Activated naive CD4-positive, alpha-beta T cell treated with anti-CD3 and anti-CD28 coated beads, Interleukin-2, amount 50 U/mL, for 16 hours (primary cell): ENCODE measurements at places on chromosomes 2 and 18.

DNA sequence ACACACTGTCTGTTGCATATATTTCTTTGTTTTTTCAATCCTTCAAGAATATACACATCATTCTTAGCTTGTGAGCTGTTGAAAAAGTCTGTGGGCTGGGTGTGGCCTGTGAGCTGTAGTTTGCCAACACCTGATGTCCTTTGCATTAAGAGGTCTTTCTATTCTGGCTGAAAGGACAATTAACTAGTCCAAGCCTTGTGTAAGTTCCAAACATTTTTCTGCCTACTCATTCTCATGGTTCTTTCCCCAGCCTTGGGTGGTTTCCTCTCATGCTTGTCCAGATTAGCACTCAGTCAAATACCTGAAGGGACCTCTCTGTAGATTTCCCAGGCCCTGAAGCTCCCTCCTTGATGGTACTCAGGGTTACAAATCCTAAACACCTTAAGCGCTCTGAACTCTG is 57.8 kb upstream of the NABP1 start:
- DNase-seq = no peak

DNA sequence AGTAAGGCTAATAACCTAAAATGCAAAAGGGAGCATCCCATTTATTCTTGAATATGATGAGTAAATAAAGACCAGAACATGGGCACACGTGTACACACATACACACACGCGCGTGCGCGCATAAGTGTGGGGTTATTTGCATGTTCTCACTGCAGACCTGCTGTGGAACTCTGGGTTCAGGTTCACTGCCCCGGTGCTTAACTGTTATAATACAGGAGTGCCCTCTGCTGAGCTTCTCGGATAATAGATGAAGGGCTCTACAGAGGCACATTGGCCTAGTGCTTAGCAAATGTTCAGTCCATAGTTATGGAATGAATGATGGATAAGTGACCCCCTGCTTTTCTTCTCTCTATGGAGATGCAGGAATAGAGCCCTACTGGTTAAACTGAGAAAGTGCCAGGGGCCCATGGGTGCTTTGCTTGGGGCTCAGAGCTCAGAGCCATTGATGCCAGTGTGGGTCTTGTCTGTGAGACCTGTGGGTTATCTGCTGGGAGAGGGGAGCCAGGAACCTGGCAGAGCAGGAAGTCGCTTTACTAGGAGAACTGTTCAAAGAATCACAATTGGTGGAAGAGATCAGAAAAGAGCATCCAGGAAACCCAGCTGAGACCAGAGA is 3.6 kb upstream of the ARL4C start:
- DNase-seq = peak; percentile 80

DNA sequence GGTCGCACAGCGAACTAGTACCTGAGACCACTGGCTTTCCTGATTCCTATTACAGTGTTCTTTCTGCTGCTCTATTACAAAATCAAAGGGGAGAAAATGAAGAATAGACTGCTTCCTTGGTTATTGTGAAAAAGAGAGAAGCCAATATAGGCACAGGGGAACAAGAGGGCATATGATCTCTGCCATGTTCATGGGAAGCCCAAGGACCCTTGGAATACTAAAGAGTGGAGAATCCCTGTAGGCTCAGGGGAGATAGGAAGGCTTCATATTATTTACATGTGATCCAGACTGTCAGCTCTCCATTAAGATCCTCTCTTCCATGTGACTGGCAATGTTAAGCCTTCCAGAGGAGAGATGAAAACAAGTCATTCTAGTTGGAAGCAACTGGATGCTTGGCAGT is 135.7 kb upstream of the MYCN start:
- DNase-seq = no peak

GRCh38 chr18:13823707-13824395 is at the start of gene MC5R:
MC5R (plus strand) TSS chr18:13824149; CDS start chr18:13825766, 1,617 bp downstream.
- peak; percentile 78 for DNase-seq

- no peak for DNase-seq
Observed at GRCh38 chr2:231807020-231807419, 20.8 kb downstream of the COPS7B start.

DNA sequence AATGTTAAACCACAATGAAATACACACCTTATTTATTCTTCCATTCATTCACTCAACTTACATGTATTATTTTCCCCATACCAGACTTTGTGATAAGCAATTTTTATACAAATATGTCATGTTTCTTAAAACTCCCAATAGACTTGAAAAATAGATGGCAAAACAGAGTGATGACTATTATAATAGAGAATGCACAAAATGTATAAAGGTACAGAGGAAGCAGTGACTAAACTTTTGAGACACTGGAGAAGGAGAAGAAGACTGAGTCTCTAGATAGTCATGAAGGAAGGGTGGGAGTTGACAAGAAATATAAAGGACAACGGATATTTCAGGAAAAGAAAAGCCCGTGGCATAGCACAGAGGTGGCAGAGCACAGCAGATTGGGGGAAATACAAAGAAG is 198.1 kb upstream of the SLC39A10 start:
- no peak for DNase-seq

GRCh38 chr2:118300832-118301231 is 212.6 kb downstream of the INSIG2 start:
- DNase-seq = no peak

GRCh38 chr2:54597153-54597848 is 126.2 kb upstream of the EML6 start:
- no peak for DNase-seq

- no peak for DNase-seq
Observed at GRCh38 chr2:85748985-85749875, 4.6 kb upstream of the ATOH8 start.

DNA sequence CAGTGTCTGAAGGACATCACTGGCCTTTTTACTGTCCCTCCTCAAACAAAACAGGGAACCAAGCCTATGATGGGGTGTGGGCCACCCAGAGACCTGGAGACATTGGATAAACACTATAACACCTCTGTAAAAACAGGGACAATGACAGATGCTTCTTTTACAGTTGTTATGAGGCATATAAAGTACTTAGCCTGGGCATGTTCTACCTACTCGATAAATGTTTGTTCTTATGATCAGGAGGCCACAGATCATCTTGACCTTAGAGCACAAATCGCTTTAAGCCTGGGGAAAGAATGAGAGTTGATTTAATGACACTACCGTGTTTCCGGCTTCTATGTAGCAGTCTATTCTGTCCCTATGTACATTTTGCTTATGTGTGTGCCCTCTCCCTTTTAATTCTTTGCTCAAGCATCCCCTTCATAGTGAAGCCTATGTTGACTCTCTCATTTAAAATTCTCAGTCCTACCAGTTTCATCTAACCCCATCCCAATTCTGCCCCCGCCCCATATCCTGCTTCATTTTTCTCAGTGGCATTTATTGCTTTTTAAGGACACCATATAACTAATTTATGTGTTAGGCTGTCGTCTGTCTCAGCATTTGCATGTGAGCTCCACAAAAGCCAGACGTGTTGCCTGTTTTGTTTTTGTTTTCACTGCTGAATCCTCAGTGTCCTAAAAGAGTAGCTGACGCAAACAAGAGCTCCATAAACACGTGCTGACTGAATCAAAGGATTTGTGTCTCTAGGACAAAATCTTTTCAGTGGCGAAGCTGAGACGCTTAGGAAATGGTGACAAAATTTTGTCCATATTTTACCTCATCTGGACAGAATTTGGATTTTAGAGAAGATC is 182.3 kb upstream of the ST6GAL2 start:
- no peak for DNase-seq

- no peak for DNase-seq
Observed at GRCh38 chr2:241273210-241274020, 42.1 kb downstream of the HDLBP start.
